ENCODE measurements at places on chromosomes 1 and 21. TPM values are rescaled to one million over a fixed set of nuclear protein-coding genes. Genes with fewer than 3 reads are reported as not detected.

The CLIC4 gene
- 123 TPM for total RNA-seq

DNA sequence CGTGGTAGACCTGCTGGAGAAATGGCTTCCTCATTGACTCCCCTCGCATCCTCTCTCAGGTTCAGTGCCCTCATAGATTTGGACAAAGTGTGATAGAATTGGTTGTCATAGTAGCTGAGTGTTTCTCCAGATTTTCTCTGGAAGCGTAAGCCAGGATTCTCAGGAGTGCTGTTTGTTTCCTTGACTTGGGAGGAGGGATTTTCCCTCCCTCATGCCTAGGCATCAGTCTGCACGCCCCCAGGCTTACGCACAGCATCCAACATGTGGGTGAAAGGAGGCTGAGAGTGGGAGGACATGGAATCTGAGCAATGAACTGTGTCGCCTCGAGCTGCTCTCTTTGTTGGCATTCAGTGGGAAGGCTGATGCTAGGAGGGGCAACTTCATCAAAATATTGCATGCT is 503.5 kb downstream of the LTN1 start:
- DNase-seq: no peak

- no peak for DNase-seq
Observed at GRCh38 chr1:178495158-178495557, 1.6 kb downstream of the CLEC20A start.

The PAX7 gene
- total RNA-seq: not detected

The TRAF3IP3 gene
- 0.67 TPM for total RNA-seq

DNA sequence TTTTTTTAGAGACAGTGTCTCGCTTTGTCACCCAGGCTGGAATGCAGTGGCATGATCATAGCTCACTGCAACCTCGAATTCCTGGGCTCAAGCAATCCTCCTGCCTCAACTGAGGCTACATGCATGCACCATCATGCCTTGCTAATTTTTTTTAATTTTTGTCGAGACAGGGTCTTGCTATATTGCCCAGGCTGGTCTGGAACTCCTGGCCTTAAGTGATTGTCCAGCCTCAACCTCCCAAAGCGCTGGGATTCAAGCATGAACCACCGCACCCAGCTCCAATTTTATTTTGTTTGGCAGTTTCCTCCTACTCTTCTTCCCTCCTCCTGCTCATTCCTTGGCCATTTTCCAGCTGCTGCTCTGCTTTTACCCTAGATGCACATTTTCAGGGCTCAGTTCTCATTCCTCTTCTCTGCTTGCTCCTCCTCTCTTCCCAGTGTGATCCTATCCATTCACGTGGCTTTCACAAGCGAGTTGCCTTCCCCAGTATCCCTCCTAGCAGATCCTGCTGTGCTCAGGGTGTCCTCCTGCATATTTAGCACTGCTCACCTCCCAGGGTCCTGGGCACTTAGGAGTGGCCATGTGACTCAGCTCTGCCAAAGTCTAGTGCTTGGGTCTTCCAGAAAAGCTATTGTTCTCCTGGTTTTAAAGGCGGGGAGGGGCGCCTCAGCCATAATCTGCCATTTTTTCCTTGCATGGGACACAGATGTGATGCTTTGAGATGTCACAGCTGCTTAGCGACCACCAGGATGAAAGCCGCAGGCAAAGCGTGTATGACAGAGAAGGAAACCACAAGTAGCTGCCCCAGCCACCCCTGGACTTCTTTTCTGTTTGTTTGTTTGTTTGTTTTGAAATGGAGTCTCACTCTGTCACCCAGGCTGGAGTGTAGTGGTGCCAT is 33.7 kb downstream of the PSEN2 start:
- DNase-seq: no peak

The LHX4 gene
- total RNA-seq: 0.72 TPM

GRCh38 chr1:169722779-169723178 is 11.1 kb downstream of the SELE start:
- DNase-seq: no peak

- no peak for DNase-seq
Observed at GRCh38 chr1:172144445-172145061, 275.9 kb upstream of the C1orf105 start.

DNA sequence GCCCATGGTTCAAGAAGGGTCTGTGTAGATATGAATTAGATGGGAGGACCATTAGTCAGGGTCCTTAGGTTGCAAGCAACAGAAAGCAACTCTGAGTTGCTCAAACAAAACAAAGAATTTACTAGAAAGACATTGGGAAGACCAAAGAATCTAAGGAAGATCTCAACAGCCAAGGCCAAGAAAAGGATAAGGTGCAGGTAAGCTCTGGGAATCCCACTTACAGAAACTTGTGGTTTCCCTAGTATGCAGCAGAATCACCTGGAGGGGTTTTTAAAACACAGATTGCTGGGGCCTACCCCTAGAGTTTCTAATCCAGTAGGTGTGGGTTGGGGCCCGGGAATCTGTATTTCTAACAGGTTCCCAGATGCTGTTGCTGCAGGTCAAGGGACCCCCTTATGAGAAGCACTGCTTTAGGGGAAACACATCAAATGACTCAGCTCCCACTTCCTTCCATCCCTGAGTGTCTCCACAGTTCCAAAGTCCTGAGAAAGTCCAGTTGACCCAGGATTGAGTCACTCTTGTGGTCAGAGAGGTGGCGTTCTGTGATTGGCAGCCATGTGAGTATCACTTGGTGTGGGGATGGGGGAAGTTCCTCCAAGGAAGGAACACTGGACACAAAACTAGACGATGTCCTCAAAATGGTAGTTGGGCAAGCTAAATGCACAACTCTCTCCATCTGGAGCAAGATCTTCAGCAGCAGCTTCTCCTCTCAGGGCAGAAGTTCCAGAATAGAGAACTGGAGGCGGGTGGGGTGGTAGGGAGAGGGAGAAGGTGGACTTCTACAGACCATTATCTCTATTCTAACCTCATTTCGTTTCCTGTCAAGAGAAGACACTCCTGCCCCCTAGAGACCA is 24.2 kb upstream of the EYA3 start:
- no peak for DNase-seq

The SPRR2E gene
- not detected for total RNA-seq

- no peak for DNase-seq
Observed at GRCh38 chr1:203131548-203132200, 4.1 kb downstream of the ADORA1 start.

DNA sequence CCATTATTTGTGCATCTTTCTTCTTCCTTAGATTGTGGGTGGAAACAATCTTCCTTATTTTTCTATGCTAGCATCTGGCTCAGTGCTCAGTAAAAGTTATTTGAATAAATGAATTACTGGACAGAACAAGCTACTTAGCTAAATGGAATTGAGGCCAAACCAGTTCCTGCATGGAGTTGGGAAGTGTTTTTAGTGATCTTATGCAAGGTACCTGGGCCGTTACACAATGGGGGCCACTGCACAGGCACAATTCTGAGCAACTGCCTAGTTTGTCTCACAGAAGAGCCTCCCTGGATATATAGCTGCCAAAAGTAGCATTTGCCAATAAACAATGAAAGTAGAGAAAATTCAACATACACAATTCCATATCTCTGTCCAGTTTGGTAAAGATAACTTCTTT is 27.0 kb upstream of the SERBP1 start:
- DNase-seq: no peak

DNA sequence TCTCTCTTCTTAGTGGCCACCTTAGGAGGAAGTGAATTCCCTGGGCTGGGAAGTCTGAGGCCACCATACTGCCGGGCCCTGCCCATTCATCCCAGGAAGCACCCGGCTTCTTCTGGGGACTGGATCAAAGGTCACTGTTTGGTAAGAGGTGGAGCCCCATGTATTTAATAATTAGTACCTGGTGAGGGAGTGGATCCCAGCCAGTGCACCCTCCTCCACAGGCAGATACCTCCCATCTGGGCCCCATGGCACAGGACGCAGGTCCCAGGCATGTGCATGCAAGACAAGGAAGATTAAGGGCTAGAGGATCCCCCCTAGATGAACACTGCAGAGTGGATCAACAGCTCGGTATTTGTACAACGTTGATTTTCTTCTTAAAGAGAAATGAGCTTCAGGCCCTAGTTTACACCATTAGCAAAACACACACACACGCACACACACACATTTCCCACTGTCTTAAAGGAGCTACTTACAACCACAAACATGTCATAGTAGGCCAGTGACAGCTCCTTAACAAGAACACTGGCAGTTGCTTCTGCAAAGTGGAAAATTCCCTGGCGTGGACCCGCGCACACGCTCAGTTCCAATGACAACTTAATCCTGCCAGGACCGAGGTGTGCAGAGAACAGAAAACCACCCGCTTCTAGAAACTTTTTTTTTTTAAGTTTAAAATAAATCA is 90.7 kb downstream of the MRPL37 start:
- DNase-seq: no peak

The NBPF26 gene
- 22.9 TPM for total RNA-seq

GRCh38 chr1:167538657-167539056 is 14.9 kb downstream of the CREG1 start:
- no peak for DNase-seq

DNA sequence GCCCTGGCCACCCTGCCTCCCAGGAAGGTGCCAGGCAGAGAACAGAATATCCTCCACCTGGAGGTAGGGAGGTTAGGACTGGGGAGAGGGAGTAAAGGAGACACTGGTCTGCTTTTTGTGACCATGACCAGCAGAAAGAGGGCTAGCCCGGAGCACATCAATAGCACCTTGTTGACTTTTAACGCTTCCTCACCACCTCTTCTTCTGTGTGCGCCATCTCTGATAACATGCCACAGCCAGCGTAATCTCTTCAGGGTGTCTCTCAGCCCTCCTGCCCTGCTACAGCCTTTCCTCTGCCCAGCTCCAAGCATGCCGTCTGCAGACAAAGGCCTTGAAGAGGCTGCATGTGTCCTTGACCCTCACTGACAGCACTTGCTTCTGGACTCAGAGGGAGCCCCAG is 50.9 kb upstream of the GJA5 start:
- no peak for DNase-seq

GRCh38 chr1:108154314-108154713 is 45.8 kb downstream of the SLC25A24 start:
- DNase-seq: no peak

The FLAD1 gene
- 72.8 TPM for total RNA-seq

DNA sequence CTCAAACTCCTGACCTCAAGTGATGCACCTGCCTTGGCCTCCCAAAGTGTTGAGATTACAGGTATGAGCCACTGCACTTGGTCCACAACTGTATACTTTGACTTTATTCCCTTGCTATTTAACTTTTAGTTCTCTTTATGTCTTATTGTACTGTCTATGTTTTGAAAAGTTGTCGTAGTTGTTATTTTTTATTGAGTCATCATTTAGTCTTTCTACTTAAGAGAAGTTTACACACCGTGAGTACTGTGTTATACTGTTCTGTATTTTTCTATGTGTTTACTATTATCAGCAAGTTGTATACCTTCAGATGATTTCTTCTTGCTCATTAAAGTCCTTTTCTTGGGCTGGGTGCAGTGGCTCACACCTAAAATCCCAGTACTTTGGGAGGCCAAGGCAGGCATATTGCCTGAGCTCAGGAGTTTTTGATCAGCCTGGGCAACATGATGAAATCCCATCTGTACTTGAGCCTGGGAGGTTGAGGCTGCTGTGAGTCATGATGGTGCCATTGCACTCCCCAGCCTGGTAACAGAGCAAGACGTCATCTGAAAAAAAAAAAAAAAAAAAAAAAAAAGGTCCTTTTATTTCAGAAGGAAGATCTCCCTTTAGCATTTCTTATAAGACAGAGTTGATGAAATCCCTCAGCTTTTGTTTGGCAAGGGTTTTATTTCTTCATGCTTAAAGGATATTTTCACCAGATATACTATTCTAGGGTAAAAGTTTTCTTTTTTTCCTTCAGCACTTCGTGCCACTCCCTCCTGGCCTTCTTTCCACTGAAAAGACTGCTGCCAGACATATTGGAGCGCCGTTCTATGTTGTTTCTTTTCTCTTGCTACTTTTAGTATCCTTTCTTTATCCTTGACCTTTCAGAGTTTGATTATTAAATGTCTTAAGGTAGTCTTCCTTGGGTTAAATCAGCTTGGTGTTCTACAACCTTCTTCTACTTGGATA is 47.6 kb downstream of the TNFSF18 start:
- no peak for DNase-seq
